ENCODE measurements at places on chromosomes 1 and 21. TPM values are rescaled to one million over a fixed set of nuclear protein-coding genes. Genes with fewer than 3 reads are reported as not detected.

The SMCP gene
- not detected for total RNA-seq

The PLEKHA6 gene
- 4.8 TPM for total RNA-seq

The NBPF4 gene
- 0.24 TPM for total RNA-seq

The GPR3 gene
- total RNA-seq: not detected

The MROH9 gene
- total RNA-seq: not detected

The NUDT17 gene
- total RNA-seq: 2.7 TPM

The PIK3CD gene
- total RNA-seq: 7.9 TPM

The HSPB7 gene
- total RNA-seq: not detected

The ACTA1 gene
- not detected for total RNA-seq

The CYP4A22 gene
- total RNA-seq: not detected

The SLC25A34 gene
- 0.48 TPM for total RNA-seq

The CELA3B gene
- not detected for total RNA-seq

The SLC44A5 gene
- total RNA-seq: 0.48 TPM

The PAQR6 gene
- not detected for total RNA-seq

The LIN28A gene
- not detected for total RNA-seq

The RGSL1 gene
- total RNA-seq: not detected

The KCNQ4 gene
- total RNA-seq: 0.48 TPM

The GJA4 gene
- 0.48 TPM for total RNA-seq

The CNN3 gene
- total RNA-seq: 38.4 TPM

The GBP7 gene
- total RNA-seq: not detected

The FAM72D gene
- total RNA-seq: not detected

The GNAI3 gene
- 20.2 TPM for total RNA-seq

The LCE1A gene
- total RNA-seq: not detected

The RASSF5 gene
- total RNA-seq: 3.1 TPM

The HRNR gene
- total RNA-seq: not detected

The FCRL6 gene
- total RNA-seq: not detected

The FAM3B gene
- total RNA-seq: 0.72 TPM

The TRABD2B gene
- 0.72 TPM for total RNA-seq

The NEXN gene
- 0.48 TPM for total RNA-seq

The TLR5 gene
- 1.1 TPM for total RNA-seq

The LCE2B gene
- total RNA-seq: not detected

The LCE1C gene
- total RNA-seq: 0.24 TPM

The IGSF5 gene
- total RNA-seq: not detected

The LCE1F gene
- total RNA-seq: not detected

The NGF gene
- 2.8 TPM for total RNA-seq

The DVL1 gene
- 265 TPM for total RNA-seq

The HEYL gene
- not detected for total RNA-seq

The A3GALT2 gene
- total RNA-seq: not detected

The SLC30A10 gene
- not detected for total RNA-seq

The SNX27 gene
- total RNA-seq: 18.8 TPM

The FAM43B gene
- not detected for total RNA-seq

The MPL gene
- not detected for total RNA-seq

The FCRL5 gene
- not detected for total RNA-seq

The LEFTY1 gene
- not detected for total RNA-seq

The CYB561D1 gene
- 4.5 TPM for total RNA-seq

The FMO5 gene
- total RNA-seq: 1.2 TPM

The HTR6 gene
- not detected for total RNA-seq

The GPR161 gene
- 9.4 TPM for total RNA-seq

The SVBP gene
- 29.0 TPM for total RNA-seq

The AIM2 gene
- total RNA-seq: not detected

The SPAG17 gene
- total RNA-seq: 1.7 TPM

The HSF2BP gene
- 16.6 TPM for total RNA-seq

The PLA2G5 gene
- total RNA-seq: not detected

The CR1 gene
- total RNA-seq: not detected

The C1QA gene
- total RNA-seq: not detected

The NHLH1 gene
- not detected for total RNA-seq

The NFASC gene
- 0.96 TPM for total RNA-seq

The PLA2G2C gene
- total RNA-seq: not detected
